ENCODE measurements at places on chromosomes 7 and 10. TPM values are rescaled to one million over a fixed set of nuclear protein-coding genes. Genes with fewer than 3 reads are reported as not detected.

The HMX3 gene
- total RNA-seq: 0.27 TPM

The MOSPD3 gene
- 19.3 TPM for total RNA-seq

The CYP2C19 gene
- total RNA-seq: not detected

- H3K36me3 ChIP-seq: no peaks in the 10 kb centered on the region
- H3K4me1 ChIP-seq: peaks cover 7% of the 10 kb centered on the region
- H3K4me3 ChIP-seq: peak overlapping the region; percentile 79
- peak; percentile 58 for DNase-seq
- no peak overlapping the region for H3K27ac ChIP-seq
- H3K27me3 ChIP-seq: peaks cover 23% of the 10 kb centered on the region
Measured at GRCh38 chr7:152925412-152926147, 166.0 kb downstream of the ACTR3B start.

- H3K36me3 ChIP-seq: no peaks in the 10 kb centered on the region
- H3K27me3 ChIP-seq: no peaks in the 10 kb centered on the region
- peaks cover 12% of the 10 kb centered on the region for H3K4me1 ChIP-seq
- no peak for DNase-seq
Measured at GRCh38 chr7:30159698-30160143, 24.9 kb downstream of the MTURN start.

DNA sequence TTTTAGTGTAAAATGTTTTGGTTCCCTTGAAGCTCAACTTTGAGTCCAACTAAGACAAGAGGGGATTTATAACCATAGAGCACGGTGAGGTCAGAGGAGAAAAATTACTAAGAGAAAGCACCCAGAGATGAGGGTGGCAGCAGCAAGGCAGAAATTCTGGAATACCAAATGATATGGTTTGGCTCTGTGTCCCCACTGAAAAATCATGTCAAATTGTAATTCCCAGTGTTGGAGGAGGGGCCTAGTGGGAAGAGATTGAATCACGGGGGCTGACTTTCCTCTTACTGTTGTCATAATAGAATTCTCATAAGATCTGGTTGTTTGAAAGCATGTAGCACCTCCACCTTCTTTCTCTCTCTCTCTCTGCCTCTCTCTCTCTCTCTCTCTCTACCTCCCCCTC, 19.4 kb upstream of the AKR1C1 start:
- no peak overlapping the region for H3K27ac ChIP-seq
- H3K4me3 ChIP-seq: no peak overlapping the region
- H3K27me3 ChIP-seq: no peaks in the 10 kb centered on the region
- DNase-seq: no peak
- peaks cover 3% of the 10 kb centered on the region for H3K4me1 ChIP-seq
- H3K36me3 ChIP-seq: no peaks in the 10 kb centered on the region

DNA sequence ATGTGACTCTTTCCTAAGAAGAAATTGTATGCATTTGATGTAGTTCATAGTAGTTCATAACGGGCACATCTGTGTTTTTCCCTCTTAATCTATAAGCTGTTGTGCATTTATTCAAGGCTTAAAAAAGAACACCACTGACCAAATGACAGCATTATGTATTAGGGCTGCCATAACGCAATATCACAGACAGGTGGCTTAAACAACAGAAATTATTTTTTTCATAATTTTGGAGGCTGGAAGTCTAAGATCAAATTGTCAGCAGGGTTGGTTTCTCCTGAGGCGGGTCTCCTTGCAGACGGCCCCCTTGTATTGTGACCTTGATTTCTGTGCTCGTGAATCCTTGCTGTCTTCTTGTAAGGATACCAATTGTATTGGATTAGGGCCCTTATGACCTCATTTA, 627 bp upstream of the SSMEM1 start:
- DNase-seq: no peak
- H3K36me3 ChIP-seq: peaks cover 10% of the 10 kb centered on the region
- no peak overlapping the region for H3K4me3 ChIP-seq
- H3K27ac ChIP-seq: no peak overlapping the region
- H3K4me1 ChIP-seq: no peaks in the 10 kb centered on the region

GRCh38 chr7:91910171-91910570, 29.7 kb upstream of the MTERF1 start:
- H3K36me3 ChIP-seq: no peaks in the 10 kb centered on the region
- no peak overlapping the region for H3K27ac ChIP-seq
- DNase-seq: no peak
- no peaks in the 10 kb centered on the region for H3K27me3 ChIP-seq
- no peak overlapping the region for H3K4me3 ChIP-seq

GRCh38 chr10:60305380-60305892, 84.2 kb downstream of the ANK3 start:
- peaks cover 2% of the 10 kb centered on the region for H3K4me1 ChIP-seq
- H3K27ac ChIP-seq: no peak overlapping the region
- H3K36me3 ChIP-seq: no peaks in the 10 kb centered on the region
